AG08395 (cell line): ENCODE measurements at places on chromosomes 3 and 15.

- no peak for DNase-seq
Measured at GRCh38 chr3:47950453-47951169, 65.6 kb downstream of the MAP4 start.

DNA sequence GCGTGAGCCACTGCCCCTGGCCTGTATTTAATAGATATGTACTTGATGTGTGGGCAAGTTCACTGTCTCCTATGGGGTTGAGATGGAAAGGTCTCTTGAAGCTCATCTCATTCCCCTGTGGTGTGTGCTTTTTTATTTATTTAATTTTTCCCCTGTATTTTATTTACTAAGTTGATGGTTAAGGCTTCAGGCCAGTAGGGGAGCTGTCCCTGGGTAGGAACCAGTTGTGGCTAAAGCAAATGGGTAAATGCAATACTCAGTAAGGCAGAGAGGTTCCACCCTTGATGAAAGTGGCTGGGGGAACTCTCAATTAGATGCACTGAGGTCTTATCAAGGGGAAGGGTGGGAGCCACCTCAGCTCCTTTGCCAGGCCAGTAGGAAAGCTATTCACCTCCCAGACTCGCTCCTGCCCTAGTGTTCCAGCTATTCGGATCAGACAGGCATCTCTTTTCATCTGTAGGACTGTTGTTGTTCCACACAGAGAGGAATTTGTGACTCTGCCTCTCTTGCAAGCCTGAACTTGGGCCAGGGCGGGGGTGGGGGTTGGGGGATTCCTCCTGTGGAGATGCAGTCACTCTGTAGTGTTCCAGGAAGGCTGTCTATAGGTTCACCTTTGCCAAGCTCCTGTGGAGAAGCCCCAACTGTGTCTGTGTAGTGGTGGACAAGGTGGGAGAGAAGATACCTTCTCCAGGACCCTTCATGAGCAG lies 26.1 kb downstream of the PCCB start:
- no peak for DNase-seq

DNA sequence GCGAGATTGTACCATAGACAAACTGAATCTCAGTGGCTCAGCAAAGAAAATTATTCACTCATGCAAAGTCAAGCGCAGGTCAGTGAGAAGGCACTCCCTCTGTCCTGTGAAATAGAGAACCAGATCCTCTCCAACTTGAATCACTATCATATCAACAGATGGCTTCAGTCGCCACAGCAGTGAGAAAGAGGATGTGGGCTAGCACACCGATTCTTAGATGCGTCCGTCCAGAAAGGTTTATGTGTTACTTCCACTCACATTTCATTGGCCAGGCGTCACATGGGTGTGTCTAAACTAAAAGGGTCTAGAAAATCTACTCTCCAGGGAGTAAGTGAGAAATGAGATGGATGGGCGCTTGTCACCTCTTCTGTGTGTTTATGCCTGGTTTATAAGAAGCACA lies 141.6 kb upstream of the KBTBD8 start:
- no peak for DNase-seq

GRCh38 chr3:46926871-46927717 lies 49.5 kb downstream of the CCDC12 start:
- no peak for DNase-seq

GRCh38 chr3:191328962-191329653 lies at the start of gene CCDC50:
TSS of gene CCDC50 (plus strand) at chr3:191329394. CDS start at chr3:191329675, 281 bp downstream.
- peak; percentile 73 for DNase-seq

GRCh38 chr3:190722181-190722905 lies 140.2 kb downstream of the GMNC start:
- no peak for DNase-seq

DNA sequence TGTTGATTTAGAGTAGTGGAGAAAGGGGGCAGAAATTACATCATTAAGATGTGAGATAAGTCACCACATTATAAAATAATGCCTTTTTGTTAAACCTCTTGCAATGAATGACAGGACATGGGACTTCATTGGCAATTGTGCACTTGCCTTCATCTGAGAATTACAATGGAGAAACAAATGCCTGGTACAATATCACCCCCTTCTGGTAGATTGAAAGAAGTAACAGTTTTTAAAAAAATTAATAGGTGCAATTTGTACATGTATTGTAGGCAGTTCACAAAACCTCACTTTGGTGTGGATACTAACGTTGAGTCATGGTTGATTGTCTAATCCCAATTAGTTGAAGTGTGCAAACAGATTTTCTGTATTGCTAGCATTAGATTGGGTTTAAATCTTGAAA lies 4.6 kb upstream of the P2RY14 start:
- DNase-seq, result peak; percentile 65

DNA sequence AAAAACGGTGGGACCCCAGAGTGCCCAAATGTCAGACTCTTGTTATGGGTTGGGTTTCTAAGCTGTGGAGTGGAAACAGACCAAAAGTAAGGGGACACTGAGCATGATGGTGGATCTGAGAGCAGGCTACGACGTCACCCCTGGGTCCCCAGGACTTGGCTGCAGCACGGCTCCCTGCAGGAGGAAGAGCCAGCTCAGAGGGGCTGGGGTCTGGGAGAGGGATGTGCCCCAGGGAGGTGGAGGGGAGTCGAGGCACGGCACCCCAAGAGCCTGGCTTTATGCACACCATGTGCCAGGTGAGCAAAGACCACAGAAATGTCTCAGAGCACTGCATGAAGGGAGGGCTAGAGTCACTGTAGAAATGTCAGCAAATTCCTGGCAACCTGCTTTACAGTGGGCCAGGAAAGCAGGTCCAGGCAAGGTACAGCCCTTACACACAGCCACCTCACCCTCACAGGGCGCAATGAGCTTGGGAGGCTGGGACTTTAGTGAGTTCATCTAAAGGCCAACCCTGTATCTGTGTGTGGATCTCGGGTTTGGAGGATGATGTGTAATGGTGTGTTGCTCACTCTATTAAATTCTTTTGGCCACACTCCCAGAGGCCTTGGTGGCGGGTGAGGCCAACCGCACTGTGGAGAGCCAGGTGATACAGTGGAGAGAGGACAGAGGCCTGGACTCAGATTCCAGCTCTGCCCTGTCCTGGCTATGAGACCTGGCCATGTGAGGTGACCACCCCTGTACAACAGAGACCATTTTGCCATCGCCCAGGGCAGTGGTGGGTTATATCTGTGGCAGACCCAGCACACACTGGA lies 14.1 kb downstream of the CTSH start:
- DNase-seq, result peak; percentile 95

DNA sequence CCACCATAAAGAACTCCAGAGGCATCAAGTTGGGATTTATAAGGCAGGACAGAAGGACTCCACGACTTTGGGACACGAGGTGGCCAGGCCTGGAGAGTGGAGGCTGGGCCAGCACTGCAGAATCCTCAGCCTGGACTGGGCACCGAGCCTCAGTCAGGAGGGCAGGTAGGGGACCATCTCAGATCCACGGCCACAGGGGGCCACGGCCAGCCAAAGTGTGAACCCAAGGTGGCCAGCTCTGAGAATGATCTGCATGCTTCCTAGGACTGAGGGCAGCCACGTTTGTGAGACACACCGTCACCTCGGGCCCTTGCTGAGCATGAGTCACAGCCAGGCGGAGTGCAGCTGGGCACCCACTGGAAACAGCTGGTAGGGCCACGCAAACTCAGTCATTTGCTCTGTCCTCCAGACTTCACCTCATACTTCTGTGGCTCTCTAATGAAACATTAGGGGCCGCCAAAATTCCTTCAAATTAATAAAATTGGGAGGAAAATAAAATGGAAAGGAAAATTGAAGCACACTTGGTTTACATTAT lies 65.8 kb downstream of the CTNNB1 start:
- DNase-seq, result peak; percentile 19

DNA sequence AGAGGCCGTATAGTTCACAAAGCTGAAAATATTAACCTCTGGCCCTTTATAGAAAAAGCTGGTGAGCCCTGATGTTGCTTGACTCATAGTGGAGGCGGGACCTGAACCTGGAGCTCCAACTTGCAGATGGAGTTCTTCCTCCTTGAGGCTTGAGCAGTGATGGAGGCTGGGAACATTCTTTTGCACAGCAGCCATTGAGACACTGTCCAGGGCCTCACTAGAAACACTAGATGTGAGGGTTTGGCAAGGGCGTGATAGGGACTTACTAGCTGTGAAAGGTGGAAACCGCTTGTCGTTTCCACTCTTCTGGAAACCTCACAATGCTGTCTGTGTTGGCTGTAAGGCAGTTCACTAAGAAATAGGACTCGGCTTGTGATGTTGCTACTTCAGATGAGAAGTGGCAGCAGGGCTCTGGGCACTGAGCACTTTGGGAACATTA lies 12.5 kb downstream of the SMAD6 start:
- DNase-seq, result peak; percentile 67

DNA sequence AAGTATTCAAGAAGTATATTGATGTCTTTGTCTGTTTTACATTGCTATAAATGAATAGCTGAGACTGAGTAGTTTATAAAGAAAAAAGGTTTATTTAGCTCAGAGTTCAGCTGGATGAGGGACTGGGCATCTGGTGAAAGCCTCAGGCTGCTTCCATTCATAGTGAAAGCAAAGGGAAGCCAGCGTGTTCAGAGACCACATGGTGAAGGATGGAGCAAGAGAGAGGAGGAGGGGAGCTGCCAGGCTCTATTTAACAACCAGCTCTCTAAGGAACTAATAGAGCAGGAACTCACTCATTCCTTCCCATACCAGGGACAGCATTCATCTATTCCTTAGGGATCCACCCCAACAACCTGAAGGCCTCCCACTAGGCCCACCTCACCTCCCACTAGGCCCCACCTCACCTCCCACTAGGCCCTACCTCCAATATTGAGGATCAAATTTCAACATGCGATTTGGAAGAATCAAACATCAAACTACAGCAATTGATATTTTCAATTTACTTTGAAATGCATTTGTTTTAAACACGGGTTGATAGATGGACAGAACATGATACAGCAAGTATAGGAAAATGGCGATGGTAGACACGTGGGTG lies 167.5 kb upstream of the HES1 start:
- DNase-seq, result no peak

DNA sequence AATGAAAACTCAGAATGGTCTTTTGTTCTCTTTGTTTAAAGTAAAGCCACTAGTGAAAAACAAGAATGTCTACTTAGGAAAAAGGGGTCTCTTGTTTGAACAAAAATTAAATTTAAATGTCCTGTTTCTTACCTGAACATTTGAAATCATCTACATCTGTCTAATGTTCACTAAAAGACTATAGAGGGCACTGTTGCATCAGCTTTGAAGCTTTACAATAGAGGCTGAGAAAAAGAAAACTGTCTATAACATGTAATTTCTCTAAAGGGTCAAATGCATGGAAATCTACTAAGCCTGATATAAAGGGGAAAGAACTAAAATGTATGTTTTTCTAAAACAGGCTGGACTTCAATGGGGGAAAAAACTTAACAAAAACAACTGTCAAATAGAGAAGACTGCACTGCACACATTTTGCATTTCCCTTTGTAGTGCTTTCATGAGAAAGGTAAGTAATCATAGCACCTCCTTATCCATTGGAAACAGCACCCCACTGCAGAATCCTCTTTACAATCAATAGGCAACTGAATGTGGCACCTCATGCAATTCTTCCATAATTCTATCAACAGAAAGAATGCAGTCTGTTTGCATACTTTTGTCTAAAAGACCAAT lies 26.3 kb downstream of the DPH6 start:
- DNase-seq, result peak; percentile 32
